Putamen (tissue), 1 donor: ENCODE measurements at places on chromosomes 4 and X.

DNA sequence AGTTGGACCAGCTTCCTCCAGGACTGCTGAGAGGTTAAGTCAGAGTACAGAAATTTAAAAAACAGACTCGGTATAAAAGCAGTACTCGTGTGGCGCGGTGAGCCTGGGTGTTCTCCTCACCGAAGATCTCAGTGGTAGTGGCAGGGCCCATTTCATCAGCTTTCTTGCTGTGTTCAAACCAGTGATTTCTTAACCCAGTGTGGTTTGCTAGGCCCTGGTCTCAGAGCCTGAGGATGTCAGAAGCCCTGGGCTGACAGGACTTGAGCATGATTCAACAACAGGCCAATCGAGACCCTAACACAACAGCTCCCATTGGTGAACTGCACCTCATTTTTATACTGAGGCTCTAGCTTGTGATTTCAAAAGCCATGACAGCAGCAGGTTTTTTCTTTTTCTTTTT is 23.2 kb downstream of the PRIMPOL start:
- no peak for DNase-seq

DNA sequence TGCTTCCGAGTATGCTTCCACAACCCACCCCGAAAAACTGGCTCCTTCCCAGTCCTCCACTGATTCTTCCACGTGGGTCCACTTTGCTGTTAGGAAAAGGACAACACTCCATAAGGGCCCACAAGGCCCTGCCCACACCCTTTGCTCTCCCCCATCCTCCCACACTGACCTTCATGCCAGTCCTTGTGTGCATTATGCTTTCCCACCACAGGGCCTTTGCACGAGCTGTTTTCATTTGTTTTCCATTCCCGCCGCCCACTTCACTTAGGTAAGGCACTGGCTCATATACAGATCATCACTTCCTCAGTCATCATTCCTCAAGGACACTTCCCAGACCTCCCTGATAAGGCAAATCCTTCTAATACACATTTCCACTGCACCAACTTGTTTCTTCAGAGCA is 16.8 kb upstream of the SEL1L3 start:
- no peak for DNase-seq

- no peak for DNase-seq
Observed at GRCh38 chr4:153421941-153422340, 44.2 kb upstream of the TMEM131L start.

GRCh38 chr4:825971-826330 is at the start of gene CPLX1:
Gene CPLX1, minus strand, starts transcription at chr4:826129. Its CDS starts 1,607 bp downstream, at chr4:824522.
- DNase-seq, result no peak

DNA sequence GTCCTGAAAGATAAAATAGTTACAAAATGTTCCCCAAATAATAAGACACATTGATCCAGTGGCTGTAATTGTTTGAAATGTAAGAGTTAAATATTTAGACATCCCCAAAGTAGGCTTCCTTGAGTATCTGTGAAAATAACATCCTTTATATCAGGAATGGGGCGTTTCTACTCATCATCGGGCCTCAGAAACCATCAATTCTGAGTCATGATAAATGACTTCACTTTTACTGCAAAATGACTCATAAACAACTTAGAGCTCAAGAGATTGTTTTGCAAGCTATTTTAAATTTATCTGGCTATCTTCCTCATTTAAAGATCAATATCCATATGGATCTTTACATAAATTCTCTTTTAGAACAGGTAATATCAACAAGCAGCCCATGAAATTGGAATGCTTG is 369.4 kb upstream of the CNKSR2 start:
- DNase-seq, result no peak

GRCh38 chrX:138648568-138648967 is 62.9 kb downstream of the FGF13 start:
- DNase-seq, result peak; percentile 6

- DNase-seq, result no peak
Observed at GRCh38 chrX:32597777-32598176, 613.6 kb downstream of the DMD start.

GRCh38 chr4:9997886-9998285 is 23.4 kb downstream of the SLC2A9 start:
- no peak for DNase-seq

DNA sequence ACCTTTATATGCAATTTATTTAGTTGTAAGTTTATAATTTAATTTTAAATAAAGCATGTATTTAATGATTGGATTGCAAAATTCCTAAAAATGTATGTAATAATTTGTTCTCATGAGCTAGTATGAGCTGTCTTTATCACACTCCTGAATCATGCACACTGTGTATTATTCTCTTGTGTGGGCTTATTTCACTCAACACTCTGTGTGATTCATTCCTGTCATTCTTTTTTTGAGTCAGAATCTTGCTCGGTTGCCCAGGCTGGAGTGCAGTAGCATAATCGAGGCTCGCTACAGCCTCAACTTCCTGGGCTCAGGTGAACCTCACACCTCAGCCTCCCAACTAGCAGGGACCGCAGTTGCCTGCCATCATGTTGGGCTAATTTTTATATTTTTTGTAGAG is 123.1 kb upstream of the SLC34A2 start:
- DNase-seq, result no peak

- DNase-seq, result no peak
Observed at GRCh38 chr4:168621806-168622589, 125.1 kb downstream of the PALLD start.

GRCh38 chrX:135893294-135893817 is at the start of the genes CT45A10 and SAGE1:
Gene CT45A10, minus strand, starts transcription at chrX:135893444. Its CDS starts 8,100 bp downstream, at chrX:135885344.
Gene SAGE1, plus strand, starts transcription at chrX:135893716. Its CDS starts 2,527 bp downstream, at chrX:135896243.
- DNase-seq, result no peak

- DNase-seq, result peak; percentile 25
Observed at GRCh38 chr4:137754652-137755471, 222.6 kb upstream of the PCDH18 start.

DNA sequence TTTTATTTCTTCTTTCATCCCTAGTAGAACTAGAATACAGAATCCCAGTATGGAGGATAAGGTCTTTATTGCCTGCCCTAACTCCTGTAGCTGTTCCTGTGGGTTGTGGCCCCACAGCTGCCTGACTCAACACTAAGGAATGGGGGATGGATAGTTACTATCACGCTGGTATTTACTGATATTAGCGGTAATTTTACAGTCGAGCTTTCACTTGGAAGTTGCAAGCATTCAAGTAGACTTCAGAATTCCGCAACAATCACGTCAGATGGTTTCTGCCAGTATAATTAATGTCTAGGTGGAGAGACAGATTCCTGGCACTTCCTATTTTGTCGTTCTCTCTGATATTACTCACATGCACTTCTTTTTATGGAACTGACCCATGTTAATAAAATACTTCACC is 489.8 kb downstream of the PABPC4L start:
- no peak for DNase-seq

- DNase-seq, result no peak
Observed at GRCh38 chr4:55635282-55635681, 816 bp downstream of the NMU start.

DNA sequence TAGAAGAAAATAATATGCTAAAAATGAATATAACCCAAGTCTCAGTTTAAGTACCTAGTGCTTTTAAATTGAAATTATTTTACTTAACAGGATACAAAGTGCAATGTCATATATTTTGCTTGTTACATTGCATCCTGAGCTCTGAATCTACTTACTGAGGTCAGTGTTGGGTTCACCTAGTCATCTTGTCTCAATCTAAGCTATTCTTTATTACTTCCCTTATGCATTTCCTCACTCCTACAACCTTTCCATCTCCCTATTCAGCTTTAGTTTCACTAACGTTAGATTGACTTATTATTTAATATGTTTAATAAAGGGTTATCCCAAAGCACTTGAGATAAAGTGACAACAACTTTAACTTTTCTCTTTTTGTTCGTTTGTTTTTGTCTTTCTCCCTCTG is 483.7 kb downstream of the FSTL5 start:
- no peak for DNase-seq

- DNase-seq, result no peak
Observed at GRCh38 chr4:153215921-153216320, 11.7 kb downstream of the TRIM2 start.

- DNase-seq, result no peak
Observed at GRCh38 chr4:128241019-128241418, 46.6 kb downstream of the PGRMC2 start.

- no peak for DNase-seq
Observed at GRCh38 chr4:77395481-77395880, 210.1 kb upstream of the CXCL13 start.

GRCh38 chr4:164221631-164222030 is 532.3 kb upstream of the SMIM31 start:
- DNase-seq, result no peak

DNA sequence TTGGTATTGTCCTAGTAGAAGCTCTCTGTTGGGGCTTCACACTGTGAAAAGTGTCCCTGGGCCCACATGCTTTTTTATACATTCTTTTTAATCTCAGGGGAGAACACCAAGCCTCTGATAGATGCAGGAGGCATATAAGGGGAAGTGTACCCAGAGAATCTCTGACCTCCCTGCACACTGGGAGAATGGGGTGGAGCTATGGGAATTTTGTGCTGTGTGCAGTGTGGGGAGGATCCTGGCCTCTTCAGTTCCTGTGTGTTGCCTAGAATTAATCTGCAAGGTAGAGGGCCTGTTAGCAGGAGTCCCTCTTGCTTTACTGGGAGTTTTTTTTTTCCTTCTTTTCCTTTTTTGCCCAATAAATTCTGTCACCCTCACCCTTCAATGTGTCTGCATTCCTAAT is 49.2 kb upstream of the SPIN4 start:
- no peak for DNase-seq

- DNase-seq, result peak; percentile 20
Observed at GRCh38 chr4:119627267-119628255, 1.0 kb downstream of the PDE5A start.

GRCh38 chrX:45630078-45630477 is 429.4 kb upstream of the DIPK2B start:
- DNase-seq, result no peak

DNA sequence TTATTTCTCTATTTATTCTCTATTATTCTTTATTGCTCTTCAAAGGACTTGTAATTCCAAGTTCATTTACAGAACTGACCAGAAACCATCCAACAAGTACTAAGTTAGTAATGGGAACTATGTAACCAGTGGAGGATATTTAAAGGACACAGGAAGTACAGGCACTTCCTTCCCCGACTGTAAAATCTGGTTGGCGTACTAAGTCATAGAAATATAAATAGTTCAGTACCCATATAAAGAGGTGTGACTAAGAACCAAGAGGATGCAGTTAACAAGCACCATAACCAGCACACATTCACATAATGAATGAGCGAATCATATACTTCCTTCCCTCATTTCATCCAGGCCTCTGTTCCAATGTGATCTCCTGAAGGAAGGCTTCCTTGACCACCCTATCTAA is 3.6 kb upstream of the EIF4E start:
- DNase-seq, result no peak

GRCh38 chr4:80180743-80181142 is 16.6 kb upstream of the PRDM8 start:
- no peak for DNase-seq

GRCh38 chrX:12767856-12768255 is 23.4 kb upstream of the PRPS2 start:
- no peak for DNase-seq

- peak; percentile 38 for DNase-seq
Observed at GRCh38 chr4:73308286-73308685, 49.7 kb upstream of the ANKRD17 start.

GRCh38 chrX:118504581-118504980 is 9.0 kb downstream of the DOCK11 start:
- no peak for DNase-seq

- no peak for DNase-seq
Observed at GRCh38 chr4:151727365-151727764, 33.4 kb downstream of the GATB start.

- DNase-seq, result no peak
Observed at GRCh38 chrX:45524805-45525204, 324.1 kb upstream of the DIPK2B start.

GRCh38 chrX:23788521-23788920 is 5.5 kb downstream of the SAT1 start:
- no peak for DNase-seq

DNA sequence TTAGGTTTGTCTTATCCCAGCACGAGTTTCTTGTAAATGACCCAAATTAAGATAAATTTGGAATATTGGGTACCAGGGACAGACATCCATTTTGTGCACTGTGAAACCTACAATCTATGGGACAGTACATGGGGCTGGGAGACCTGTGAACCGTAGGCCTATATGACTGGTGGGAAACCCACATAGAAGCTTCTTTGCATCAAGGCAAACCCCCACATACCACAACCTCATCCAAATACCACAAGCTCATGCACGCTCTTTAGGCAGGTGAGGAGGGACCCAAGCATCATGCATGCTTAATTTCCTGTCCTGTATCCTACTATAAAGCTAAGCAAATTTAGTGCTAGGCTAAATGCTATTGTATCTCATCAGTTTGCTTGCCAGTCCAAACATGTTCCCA is 47.8 kb downstream of the NIPAL1 start:
- DNase-seq, result no peak

GRCh38 chr4:78190595-78190994 is 133.5 kb downstream of the FRAS1 start:
- no peak for DNase-seq

DNA sequence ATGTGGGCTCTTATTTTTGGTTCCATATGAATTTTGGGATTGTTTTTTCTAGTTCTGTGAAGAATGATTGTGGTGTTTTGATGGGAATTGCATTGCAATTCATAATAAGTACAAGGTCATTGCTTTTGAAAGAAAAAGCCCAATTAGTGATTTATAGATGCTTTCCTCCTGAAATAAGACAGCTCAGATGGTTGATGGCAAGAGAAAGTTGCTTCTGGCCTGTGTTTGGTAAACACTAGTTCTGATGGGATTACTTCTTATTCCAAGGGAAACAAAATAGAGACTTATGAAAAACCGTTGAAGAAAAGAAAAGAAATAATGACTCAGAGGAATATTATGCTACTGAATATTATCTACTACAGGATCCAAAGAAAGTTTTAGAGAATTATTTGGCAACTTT is 144.9 kb downstream of the SPANXA1 start:
- DNase-seq, result no peak

GRCh38 chr4:154516318-154517029 is 24.9 kb upstream of the DCHS2 start:
- peak; percentile 35 for DNase-seq

- DNase-seq, result no peak
Observed at GRCh38 chr4:165428957-165429356, 50.1 kb downstream of the CPE start.

DNA sequence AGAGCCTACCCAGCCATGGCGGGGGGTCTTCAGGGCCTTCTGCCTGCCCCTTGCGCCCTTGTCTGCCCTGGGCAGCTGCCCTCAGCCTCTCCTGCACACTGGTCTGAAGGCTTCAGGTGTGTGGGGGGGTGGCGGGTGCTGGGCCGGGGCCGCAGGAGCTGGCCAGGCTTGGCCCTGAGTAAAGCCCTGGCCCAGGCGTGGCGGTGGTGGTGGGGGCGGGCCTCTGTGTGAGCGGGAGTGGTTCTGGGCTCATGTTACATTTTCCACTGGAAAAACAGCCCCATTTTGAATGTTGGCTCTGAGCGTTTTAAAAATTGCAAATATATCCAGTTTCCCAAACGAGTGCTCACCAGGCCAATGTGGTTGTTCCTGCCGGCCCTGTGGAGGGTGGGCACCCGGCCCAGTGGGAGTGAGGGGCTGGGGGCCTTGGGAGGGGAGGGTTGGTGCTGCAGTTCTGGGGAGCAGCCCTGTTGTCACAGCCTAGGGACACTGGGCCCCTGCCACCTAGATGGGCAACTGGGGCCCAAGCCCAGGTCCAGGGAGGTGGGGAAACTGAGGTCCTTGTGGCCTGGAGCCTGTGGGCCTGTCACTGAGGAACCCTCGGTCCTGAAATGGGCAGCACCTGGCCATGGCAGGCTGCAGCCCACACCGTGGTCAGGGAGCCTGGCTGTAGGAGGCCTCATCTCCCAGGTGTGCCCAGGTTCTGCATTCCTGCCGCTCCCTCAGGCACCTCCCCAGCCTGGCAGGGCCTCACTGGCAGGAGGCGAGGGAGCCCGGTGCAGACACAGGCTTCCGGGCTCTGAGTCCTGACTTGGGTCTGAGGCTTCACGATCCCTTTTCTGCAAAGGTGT is 28.3 kb downstream of the FGFRL1 start:
- no peak for DNase-seq
